ENCODE measurements at places on chromosomes 16 and 17.
A peak's percentile ranks its signal among the peaks of the same experiment; 100 is the strongest.

DNA sequence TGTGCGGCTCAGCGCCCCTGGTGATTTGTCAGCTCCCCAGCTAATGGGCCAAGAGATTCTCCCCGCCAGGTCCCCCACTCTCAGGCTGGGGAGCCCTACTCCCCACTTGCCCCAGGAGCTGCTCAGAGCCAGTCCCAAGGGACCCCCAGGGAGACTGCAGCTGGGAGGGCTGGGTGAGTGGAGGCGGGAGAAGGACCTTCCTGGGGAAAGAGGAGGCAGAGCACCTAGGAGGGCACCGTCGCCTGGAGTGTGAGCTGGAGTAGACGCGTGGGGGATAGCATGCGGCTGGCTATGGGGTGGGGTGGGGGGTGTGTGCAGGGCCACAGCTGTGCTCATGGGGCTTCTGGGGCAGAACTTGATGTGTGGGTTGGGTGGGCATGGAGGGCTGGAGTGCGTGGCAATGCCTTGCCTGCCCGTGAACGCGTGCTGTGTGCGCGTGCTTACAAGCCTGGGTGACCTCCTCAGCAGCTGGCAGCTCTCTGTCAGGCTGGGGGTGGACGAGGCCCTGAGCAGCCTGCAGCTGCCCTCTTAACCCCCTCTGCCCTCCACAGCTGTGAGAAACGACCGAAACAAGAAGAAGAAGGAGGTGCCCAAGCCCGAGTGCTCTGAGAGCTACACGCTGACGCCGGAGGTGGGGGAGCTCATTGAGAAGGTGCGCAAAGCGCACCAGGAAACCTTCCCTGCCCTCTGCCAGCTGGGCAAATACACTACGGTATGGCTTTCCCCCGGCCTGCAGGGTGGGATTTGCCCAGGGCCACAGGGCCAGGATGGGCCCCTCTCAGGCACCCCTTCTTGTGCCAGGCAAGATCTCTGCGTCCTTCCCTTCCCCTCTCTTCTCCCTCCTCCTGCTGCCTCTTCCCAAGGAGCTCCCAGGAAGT, 12.9 kb downstream of the GJD3 start:
- peak; percentile 7 for DNase-seq

DNA sequence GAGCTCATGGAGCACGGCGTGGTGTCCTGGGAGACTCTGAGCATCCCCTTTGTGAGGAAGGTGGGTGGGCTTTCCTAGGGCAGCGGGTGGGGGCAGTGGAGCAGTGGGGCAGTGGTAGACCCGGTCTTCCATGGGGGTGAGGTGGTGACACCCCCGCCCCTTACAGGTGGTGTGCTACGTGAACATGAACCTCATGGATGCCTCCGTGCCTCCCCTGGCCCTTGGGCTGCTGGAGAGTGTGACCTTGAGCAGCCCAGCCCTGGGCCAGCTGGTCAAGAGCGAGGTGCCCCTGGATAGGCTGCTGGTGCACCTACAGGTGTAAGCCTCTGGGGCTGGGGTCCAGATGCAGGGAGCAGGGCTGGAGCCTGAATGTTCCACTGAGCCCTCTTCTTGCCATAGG, 1.6 kb downstream of the ELMO3 start:
- no peak for DNase-seq

DNA sequence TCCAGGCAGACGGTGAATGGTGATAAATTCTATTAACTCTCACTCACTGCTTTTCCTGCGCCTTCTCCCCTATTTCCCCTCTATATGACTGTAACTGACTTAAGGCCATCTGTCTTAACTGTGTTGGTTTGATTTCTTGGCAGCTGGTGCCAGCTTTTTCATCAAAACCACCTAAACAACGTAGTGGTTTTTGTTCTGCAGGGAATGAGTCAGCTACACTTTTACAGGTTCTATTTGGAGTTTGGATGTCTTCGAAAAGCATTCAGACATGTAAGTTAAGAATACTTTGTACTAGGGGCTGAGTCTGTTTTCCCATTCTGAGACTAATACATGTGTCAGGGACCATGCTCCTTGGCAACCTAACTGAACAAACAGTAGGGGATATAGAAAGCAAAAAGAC, 8.5 kb downstream of the REXO5 start:
- DNase-seq = no peak

GRCh38 chr17:13843862-13844635, 225.3 kb upstream of the COX10 start:
- no peak for DNase-seq

- DNase-seq = no peak
These were observed 56.1 kb upstream of the STAC2 start for GRCh38 chr17:39281806-39282205.

DNA sequence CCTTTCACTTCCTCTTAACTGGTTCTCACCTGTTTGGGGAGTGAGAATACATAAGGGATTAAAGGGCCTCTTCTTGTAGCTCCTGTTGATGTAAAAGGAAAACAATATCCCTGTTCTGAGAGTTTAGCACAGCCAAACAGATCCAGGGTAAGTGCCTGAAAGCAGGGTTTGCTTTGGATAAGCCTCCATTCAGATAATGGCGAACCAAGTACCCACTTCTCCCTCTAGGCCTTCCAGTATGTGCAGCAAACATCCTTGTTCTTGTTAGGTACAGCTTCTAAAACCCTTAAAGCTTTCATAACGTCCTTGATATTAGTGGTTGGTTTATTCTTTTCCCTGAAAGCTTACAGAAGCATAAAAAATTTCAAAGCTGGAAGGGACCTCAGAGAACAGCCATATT, 130.6 kb upstream of the DNAH9 start:
- no peak for DNase-seq

DNA sequence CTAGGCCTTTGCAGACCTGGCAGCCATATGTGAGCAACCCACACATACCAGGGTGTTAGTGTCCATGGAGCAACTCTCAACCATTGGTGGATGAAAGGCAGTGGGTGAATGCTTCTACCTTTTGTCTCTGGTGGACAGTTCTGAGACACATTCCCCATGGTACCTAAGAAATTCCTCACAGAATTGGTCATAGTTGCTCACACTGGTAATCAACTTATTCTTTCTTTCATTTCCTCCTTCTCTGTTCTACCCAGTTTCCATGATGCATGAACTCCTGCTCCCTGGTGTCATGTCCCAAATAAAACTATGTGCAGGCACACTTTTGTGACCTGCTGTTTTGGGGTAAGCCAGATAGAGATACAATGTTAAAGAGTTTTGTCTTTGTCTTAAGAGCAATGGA, 33.2 kb upstream of the MPHOSPH6 start:
- DNase-seq = no peak

DNA sequence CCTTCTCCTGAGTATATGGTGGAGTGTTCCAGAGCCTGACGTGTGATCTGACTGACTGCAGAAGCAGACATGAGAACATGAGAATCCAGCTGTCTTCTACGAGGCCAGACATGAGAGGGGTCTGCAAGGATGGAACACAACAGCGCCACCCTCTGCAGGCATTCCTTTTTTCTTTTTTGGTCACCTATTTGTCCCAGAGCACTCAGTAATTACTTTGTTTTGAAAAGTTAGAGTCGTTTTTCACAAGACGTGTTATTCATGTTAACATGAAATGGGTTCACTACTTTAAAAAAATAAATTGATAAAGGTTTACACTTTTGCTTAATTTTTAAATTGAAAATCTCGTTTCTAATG, 43.8 kb upstream of the ATP2A3 start:
- no peak for DNase-seq

- no peak for DNase-seq
These were observed 45.8 kb upstream of the HELZ start for GRCh38 chr17:67290711-67291291.

DNA sequence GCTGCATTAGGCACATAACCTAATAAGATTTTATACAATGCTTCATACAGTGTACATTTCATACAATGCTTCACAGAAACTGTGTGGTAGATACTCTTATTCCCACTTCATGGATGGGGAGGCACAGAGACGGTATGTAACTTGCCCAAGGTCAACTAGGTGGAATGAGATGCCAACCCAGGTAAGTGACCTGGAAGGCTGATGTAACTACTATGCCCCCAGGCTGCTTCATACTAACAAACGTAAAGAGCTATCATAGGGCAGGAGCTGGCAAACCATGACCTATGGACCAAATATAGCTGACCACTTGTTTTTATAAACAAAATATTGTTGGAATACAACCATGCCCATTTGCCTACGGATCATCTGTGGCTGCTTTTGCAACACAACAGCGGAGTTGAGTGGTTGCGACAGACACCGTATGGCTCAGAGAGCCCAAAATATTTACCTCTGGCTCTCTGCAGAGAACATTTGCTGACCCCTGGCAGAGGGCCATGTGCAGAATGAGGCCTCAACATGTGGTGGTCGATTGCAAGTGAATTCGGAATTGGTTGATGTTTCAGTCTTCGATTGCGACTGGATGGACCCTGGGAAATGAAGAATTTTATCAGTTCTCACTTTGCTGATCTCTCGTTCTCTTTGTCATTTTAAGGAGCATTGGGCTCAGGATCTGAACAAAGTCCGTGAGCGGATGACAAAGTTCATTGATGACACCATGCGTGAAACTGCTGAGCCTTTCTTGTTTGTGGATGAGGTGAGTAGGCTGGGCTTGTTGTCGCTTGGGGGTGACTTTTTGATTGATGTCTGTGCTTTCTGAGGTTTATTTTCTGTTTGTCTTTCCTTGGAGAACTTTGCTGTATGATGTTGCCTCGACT, 109.7 kb downstream of the PLCG2 start:
- DNase-seq = no peak

DNA sequence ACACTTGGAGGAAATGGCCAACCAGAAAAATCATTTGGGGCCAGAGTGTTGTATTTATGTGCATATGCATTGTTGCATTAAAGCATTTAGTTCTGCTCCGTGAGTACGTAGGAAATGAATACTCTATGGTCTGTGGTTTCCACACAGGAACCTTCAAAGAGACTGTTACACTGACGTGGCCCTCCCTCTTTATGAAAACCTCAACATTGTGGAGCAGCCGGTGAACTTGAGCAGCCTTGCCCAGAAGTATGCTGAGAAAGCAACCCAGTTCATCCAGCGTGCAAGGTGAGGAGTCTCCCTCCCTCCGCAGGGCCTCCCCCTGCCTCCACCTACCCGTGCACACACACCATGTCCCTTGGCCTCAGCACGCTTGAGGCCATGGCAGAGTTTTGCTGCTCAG, 65.2 kb downstream of the ARSG start:
- DNase-seq = no peak

DNA sequence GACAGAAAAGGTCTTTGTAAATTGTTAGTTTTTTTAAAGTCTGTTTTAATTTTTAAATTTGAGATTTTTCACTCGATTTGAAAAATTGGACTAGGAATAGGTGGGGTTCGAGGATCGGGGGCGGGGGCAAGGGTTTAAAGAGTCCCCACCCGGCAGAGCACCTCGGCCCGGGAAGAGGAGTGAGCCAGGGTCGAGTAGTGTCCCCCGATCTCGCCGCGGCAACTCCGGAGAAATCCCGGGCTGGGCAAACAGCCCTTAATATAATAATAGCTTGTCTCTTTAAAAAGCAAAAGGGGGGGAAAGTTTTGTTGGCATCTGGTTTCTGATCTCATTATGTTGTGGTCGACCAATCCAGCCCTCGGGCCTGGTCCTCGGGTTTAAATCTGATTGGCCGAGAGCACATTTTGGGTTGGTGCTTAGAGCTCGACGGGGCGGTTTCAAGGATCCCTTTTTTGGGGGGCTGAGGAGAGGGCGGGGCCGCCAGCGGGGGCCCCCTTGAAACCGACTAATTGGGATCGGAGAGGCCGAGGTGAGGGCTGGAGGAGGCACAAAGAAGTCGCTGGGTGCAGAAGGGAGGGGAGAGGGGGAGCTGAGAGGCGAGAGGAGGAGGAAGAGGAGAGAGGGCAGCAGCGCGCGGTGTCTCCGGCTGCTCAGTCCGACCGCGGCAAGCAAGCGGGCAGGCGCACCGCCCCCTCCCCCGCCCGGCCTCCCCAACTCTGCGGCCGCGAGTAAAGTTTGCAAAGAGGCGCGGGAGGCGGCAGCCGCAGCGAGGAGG, at the start of gene FZD2:
TSS of gene FZD2 (plus strand) at position 653 of the 775 bp plus-strand sequence. CDS start 205 bp downstream, outside the sequence.
- DNase-seq = peak; percentile 92

DNA sequence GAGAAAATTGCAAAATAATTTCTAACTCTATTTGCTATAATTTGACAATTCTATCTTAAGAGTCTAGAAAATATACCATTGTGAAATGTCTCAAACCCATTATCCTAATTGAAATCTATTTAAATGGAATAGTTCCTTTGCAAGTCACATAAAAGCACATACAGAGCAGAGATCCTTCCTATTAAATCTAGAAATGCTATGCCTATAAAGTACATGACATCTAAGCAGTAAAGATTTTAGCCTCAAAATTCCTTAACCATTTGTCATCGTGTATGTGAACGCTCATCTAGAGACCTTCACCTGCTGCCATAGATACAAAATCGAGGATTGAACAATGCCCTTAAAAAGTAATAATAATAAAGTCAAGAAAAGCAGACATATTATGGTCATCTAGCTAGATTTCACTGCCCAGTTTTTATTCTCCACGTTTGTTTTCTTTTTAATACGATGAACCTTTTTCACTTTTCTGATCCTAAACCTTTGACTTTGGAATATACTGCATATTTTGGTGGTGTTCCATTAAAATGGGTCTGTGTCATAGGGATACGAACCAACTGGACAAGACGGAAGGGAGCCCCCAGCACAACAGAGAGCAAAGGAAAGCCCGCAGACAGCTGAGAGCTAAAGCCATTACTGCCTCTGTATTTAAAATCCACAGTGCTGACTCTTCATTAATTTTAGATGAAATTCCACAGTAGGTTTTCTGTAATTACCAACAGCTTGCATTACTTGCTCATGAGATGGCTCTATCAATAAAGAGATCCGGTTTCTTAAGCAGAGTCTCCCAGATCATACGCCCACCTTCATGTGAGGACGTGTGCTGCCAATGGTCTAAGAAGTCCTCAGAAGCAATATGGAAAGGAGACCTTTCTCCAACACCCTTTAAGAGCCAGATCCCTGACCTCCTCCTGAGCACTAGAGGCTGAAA, 17.6 kb downstream of the TEX2 start:
- no peak for DNase-seq

DNA sequence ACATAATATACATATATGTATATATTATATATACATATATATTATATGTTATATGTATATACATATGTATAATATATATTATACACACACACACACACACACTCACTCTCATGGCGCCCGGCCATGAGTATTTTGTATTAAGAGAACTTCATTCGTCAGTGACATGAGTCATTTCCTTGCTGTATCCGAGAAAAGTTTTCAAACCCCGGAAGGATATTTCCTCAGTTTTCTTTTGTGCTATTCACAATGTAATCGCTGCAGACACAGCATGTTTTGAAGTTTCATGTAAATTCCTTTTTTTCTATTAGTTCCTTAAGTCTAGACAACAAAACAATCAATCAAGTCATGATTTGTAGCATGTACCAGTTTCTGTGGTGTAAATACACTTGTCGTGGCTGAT, 33.3 kb downstream of the OR1D5 start:
- no peak for DNase-seq

DNA sequence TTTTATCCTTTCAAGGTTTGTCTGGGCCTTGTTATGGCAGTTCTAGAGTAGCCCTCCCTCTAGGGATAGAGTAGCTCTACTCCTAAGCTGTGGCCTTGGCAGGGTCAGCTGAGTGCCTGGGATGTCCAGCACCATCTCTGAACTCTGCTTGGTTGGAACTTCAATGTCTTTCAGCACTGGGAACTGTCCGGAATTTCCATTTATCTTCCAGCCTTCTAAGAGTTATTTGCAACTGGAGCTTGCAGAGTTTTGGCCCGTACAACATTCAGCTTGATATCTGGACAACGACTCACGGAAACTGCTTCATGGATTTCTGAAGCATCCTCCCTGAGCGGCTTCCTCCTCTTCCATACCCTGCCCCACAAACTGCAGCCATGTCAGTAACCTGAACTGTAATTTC, 22.9 kb downstream of the MMD start:
- DNase-seq = no peak

Measured in DMS79 treated with DMSO at 0.1 percent for 48 hours (cell line).